Fibroblast of lung (primary cell): ENCODE measurements at places on chromosomes 1 and 21. TPM values are rescaled to one million over a fixed set of nuclear protein-coding genes. Genes with fewer than 3 reads are reported as not detected.

DNA sequence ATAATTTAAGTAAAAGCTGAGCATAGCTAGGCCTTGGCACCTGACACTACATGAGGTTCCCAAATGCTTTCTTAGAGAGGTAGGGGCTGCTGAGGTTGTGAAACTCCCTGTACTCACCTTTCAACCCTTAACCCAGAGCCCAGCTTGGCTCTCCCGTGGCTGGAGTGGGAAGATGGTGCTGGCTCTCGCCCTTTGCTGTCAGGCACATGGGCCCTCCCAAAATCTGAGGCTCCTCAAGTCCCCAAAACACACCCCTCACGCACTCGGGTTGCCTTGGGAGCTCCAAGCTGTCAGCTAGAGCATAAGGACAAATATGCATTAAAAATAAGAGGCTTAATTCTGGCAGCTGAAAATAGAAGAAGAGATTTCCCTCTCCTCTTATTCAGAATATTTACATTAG, 46.7 kb upstream of the PLPPR4 start:
- no peak for DNase-seq
- no peak overlapping the region for H3K27ac ChIP-seq
- H3K4me1 ChIP-seq = no peaks in the 10 kb centered on the region
- no peaks in the 10 kb centered on the region for H3K36me3 ChIP-seq

- H3K27ac ChIP-seq = no peak overlapping the region
- no peak overlapping the region for H3K4me3 ChIP-seq
- no peaks in the 10 kb centered on the region for H3K36me3 ChIP-seq
- no peaks in the 10 kb centered on the region for H3K4me1 ChIP-seq
These were observed 199.9 kb upstream of the KCNK2 start for GRCh38 chr1:214882616-214883015.

DNA sequence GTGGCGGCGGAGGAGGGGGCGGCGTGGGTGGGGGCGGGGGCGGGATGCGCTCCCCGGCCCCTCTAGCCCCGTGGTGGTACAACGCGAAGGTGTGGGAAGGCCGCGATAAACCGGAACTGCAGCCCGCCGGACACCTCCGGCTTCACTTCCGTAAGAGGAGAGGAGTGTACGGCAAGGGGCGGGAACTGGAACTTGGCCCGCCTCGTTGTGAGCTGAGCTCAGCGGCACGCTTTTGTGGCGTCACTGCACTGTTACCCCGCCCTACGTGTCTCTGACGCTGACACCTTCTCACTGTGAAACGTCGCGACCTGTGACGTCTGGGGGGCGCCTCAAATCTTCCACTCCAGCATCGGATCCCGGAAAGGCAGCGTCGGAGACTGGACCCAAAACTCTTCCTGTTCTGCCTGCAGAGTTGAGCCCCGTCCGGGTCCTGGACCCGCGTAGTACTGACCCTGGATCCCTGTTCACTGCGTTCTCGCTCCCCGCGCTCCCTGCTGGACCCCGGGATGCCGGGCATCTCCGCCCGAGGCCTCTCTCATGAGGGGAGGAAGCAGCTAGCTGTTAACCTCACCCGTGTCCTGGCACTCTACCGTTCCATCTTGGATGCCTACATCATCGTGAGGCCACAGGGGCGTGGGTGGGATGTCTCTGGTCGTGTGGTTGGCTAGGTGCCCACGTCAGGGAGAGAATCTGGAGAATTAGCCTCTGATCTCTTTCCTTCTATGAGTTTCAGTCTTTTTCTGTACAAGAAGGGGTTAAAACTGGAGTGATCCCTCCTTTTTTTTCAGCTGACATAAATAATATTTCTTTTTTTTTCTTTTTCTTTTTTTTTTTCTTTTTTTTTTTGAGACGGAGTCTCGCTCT, at the start of gene ISG20L2:
Gene ISG20L2 (minus strand): TSS at position 168 of the 864 bp plus-strand sequence. CDS start 1,114 bp downstream, outside the sequence.
- peaks cover 24% of the 10 kb centered on the region for H3K4me1 ChIP-seq
- no peaks in the 10 kb centered on the region for H3K27me3 ChIP-seq
- H3K27ac ChIP-seq = peak within 1 kb of the TSS; percentile 100
- H3K36me3 ChIP-seq = peaks cover 7% of the 10 kb centered on the region
- H3K4me3 ChIP-seq = peak within 1 kb of the TSS; percentile 95
- DNase-seq = peak; percentile 99

DNA sequence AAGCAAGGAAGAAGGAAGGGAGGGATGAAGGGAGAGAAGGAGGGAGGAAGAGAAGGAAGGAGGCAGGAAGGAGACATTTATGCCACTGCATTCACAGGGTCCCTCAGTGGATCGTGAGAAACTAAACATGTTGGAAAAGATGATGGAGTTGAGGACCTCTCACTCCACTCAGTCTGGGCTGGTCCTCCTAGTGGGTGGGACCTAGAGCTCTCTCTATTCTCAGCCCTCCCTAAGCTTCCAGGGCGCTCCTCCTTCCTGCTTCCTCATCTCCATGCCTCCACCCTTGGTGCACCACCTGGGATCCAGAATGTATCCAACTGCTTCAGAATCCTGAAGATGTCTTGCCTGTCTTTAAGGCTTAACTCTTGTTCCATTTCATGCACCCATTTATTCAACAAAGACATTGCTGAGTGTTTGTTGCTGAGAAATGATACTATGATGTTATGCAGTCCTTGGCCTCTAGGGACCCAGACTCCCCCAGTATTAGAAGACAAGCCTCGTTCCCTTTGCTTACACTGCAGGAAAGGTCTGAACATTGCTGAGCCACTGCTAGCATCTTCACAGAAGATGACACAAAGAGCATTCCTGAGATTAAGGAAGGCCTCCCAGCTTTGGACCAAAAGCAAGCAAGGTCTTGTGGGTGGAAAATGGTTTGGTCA, 88.5 kb downstream of the BEND5 start:
- no peak for DNase-seq
- no peaks in the 10 kb centered on the region for H3K4me1 ChIP-seq
- H3K27me3 ChIP-seq = no peaks in the 10 kb centered on the region
- no peak overlapping the region for H3K4me3 ChIP-seq
- H3K27ac ChIP-seq = no peak overlapping the region
- no peaks in the 10 kb centered on the region for H3K36me3 ChIP-seq

DNASE2B gene
- total RNA-seq = not detected in 2 replicates
